ENCODE measurements at places on chromosomes 16 and 17.

GRCh38 chr16:68961778-68962402 lies 118.6 kb downstream of the TANGO6 start:
- no peak for DNase-seq

DNA sequence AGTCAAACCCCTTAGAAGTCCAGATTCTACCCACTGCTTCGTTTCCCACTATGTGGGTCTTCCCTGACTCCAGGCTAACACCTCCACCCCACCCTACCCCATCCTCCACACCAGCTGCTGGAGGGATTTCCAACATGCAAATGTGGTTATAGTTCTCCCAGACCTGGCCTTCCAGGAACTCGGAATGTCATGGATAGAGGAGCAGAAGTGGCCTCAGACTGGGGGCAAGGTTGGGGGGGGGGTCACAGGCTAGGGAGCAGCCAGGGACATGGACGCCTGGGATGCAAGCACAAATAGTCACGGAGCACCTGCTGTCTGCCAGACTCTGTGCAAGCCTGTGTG lies 2.0 kb downstream of the CAMKK1 start:
- DNase-seq = no peak

GRCh38 chr16:23905027-23905426 lies 69.2 kb downstream of the PRKCB start:
- no peak for DNase-seq

DNA sequence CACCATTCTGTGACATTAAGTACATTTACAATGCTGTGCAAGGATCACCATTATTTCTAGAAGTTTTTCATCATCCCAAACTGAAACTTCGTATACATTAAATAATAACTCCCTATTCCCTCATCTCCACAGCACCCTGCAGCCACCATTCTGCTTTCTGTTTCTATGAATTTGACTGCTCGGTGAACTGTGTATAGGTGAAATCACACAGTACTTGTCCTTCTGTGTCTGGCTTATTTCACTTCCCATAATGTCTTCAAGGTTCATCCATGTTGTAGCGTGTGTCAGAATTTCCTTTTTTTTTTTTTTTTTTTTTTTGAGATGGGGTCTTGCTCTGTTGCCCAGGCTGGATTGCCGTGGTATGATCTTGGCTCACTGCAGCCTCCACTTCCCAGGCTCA lies 20.4 kb downstream of the RAP1GAP2 start:
- no peak for DNase-seq

GRCh38 chr16:57892041-57892440 lies 78.9 kb downstream of the CNGB1 start:
- DNase-seq = no peak

DNA sequence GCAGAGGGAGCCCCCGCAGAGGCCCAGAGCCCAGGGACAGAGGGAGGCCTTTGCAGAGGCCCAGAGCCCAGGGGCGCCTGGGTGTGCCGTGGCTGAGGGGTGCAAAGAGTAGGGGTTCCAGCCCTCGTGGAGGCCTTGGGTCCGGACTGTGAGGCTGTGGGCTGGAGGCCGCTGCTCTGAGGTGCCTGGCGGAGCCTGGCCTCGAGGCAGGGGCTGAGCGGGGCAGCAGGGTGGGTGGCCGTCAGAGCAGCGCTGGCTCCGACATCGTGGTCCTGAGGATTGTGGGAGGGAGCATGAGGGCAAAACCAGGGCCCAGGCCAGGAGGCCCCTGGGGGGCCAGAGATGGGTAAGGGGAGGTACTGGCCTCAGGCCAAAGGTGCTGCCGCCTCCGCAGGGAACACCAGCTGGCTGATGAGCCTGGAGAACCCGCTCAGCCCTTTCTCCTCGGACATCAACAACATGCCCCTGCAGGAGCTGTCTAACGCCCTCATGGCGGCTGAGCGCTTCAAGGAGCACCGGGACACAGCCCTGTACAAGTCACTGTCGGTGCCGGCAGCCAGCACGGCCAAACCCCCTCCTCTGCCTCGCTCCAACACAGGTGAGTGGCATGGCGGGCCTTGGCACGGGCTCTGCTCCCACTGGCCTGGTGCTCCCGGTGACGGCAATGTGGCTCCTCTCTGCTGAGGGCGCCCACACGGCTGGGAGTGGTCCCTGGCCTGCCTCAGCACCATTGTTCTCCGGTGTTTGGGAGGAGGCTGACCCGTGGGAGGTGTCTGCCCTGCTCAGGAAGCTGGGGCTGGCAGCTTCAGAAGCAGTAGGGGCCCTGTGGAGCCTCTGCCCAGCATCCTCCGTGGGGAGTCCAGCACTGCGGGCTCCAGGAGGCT lies 33.7 kb downstream of the TSC2 start:
- DNase-seq = no peak

DNA sequence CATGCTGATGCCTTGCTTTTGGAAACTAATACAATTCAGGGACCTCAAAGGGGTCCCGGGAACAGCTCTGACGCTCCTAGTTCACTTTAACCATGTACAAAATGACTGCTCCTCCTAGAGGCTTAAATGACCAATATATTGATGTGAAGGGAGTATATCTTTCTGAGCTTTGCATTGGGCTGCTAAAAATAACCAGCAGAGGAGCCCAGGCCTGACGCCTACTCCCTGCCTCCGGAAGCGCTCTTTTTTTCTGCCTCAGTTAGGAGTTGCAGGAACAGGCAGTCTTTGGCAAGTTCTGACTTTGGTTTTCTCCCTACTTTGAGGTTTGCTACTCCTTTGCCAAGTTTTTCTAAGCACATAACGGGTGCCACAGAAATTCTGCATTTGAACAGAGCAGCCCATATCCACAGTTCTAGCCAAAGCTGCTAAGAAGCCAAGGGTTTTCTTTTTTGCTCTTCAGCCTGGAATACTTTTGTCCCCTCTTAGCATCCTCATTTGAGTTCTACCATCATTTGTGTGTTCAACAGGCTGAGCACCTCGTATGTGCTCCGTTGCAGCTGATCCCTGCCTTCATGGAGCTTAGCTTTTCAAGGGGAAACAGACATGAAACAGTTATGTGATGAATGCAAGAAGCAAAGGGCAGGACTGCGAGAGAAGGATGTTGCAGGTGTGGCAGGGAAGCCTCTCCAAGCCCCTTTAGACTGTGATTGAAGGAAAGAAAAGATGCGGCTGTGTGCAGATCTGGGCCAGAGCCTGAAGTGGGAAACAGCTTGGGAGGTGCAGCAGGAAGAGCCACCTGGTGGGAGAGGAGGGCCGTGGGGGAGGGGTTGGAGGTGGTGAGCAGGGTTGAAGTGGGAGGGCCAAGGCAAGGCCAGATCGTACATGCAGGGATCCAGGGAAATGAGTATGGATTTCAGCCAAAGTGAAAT lies 2.8 kb upstream of the NAGPA start:
- no peak for DNase-seq

DNA sequence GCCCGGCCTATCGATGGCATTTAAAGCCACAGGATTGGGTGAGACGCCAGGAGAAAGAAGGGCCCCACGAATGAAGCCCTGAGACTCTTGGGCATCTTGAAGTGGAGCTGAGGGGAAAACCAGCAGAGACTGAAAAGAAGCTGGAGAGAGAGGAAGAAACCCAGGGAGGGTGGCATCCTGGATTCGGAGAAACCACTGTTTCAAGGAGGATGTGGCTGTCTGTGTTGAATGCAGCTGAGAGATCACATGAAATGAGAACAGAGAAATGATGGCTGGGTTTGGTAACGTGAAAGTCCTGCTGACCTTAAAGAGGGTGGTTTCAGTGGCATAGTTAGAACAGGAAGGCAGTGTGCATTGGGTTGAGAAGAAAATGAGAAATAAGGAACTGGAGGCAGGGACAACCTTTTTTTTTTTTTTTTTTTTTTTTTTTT lies 3.8 kb downstream of the TNFSF12 start:
- no peak for DNase-seq

DNA sequence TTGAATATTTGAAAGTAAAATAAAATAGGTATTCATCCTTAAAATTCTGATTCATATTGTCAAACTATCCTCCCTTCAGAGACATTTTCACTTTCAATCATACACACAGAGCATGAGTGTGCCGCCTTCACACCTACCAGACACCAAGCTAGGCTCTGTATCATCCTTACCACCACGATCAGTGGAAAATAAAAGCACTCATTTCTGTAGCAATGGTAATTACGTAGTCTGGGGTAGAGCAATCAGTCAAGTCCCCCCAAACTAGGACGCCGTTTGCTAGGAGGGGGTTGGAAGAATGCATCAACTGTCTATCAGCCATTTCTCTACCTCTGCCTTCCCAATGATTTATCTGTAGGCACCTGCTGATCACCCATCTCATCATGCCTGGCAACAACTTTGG lies 84.6 kb upstream of the GRIN2A start:
- no peak for DNase-seq

DNA sequence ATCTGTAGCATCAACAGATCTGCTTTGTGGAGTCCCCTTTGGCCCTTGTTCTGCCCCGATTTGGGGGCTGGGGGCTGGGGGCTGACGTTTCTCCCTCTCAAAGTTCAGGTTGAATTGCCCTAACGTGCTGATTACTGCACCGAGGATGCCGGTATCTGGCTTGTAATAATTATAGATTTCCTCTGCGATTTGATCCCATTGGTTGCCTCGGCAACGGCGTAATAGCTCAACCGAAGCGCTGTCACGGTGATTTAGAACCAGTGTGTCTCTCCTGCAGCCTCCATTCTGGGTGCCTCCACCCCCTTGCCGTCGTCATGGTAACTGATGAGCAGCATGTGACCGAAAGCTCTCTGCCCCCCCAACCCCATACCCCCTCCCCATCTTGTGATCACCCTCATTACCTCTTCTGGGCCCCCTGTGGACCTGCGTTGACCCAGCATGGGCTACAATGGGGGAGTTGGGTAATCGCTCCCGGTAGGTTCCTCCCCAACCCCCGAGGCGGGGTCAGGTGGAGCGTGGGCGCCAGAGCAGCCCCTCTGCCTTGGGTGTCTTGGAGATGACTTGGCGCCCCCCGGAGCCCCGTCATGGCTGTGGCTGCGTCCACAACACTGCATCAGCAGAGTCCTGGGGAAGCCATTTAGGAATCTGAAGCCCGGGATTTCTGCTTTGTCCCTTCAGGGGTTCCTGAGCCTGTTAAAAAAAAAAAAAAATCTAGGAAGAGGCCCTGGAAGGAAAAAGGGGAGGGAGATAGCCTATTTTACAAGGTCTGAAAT lies 38.4 kb downstream of the ABAT start:
- peak; percentile 22 for DNase-seq

DNA sequence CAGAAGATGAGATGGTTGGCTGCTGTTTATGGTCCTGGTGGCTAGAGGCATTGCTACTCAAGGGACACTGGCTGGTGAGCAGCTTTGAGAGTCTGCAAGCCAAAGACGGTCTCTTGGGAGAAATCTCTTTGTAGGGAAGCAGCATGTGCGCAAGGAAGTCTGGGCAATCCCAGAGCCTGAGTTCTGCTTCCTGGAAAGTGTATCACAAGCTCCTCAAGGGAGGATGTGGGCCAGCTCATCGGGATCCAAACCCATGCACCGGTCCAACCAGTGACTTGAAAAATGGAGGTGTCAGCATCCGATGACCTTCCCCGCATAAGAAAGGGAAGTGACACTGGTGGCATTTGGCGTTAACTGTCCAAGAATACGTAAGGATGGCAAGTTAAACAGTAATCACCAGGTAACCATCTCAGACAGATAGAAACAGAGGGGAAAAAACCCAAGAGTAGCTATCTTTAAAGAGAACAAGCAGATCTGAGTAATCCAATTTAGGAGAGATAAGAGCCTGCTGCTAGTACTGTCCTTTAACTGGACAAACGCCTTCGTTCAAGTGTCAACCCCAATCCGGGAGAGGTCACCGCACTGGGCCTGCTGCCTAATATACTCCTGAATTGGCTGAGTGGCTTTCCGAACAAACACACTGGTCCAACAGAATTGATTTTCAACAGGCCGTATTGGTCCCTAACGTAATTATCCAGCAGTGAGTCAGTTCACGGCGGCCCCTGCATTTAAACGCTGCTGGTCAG lies 303.0 kb upstream of the ZFHX3 start:
- DNase-seq = no peak

DNA sequence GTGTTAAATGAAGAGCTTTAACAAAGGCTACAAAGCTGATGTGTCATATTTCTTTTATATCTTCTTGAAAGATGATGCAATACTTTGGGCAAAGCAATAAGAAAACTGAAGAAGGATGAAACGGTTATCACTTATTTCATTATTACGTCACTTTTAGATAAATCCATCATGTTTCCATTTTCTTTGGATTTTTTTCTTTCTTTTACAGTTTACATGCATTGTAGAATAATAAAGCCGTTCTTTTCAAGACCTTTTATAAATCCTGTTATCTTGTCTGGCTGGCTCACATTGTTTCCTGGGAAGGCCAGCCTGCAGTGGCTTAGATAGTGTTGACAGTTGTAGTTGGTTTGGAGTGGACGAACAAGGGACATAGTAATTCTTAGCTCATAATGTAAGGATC lies 28.9 kb downstream of the TANC2 start:
- DNase-seq = no peak

GRCh38 chr17:74951680-74952421 lies 16.2 kb downstream of the OTOP3 start:
- no peak for DNase-seq

DNA sequence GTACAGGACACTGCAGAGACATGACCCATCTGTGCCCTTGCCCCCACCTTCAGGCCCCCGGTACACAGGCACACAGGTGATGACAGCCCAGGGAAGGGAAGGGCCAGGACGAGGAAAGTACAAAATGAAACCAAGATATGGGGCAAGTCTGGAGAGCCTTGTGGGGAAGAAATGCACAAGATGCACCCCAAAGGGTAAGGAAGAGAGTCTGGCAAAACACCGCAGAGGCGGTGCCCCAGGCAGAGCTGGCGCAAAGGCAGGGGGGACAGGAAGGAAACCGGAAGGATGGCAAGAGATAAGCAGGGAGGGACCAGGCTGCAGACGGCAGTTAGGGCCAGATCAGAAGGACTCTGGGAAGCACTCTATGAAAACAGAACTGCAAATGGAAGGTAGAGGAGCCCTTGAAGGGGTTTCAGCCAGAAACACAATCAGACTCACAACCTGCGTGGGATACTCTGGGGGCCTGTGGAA lies 81.4 kb downstream of the SLC39A11 start:
- no peak for DNase-seq

DNA sequence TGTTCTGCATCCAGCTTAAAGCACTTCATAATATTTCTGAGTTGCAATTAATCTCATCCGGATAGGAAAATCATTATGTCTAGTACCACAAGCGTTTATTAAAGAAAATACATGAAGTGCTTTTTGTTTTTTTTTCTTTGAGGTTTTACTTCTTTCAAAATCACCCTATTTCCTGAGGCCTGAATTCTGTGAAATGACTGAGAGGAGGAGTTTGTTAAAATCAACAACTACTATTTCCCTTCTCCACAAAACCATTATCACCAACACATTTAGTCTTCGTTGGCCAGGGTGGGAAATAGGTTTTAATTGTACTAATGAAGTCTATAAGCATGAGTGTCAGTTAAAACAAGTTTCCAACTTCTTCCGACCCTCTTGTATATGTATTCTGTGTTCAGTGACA lies 50.7 kb upstream of the ADCY7 start:
- DNase-seq = no peak

DNA sequence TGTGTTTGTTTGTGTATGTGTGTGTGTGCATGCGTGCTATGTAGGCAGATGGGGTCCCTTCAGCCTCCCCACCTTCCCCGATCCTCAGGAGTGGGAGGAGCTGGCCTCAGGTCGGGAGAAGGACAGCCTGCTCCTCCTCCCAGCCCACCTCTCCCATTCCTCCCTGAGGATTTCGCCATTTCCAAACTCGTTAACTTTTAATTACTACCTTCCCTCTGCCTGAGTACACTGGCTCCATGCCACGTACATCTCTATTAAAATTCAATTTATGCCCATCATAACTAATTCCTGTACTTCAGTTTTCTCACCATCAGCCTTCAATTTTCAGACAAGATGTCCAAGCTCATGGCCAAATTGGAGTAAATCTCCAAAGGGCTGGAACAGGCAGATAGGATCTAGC lies 148.6 kb downstream of the SDK2 start:
- DNase-seq = no peak

GRCh38 chr17:31448467-31449077 lies 57.1 kb downstream of the RAB11FIP4 start:
- no peak for DNase-seq
